Stimulated activated CD4-positive, alpha-beta T cell treated with anti-CD3 and anti-CD28 coated beads, Interleukin-1b, Interleukin-23, amount 100 ng/mL, for 48 hours (primary cell): ENCODE measurements at places on chromosomes 2 and 18.
A peak's percentile ranks its signal among the peaks of the same experiment; 100 is the strongest.

DNA sequence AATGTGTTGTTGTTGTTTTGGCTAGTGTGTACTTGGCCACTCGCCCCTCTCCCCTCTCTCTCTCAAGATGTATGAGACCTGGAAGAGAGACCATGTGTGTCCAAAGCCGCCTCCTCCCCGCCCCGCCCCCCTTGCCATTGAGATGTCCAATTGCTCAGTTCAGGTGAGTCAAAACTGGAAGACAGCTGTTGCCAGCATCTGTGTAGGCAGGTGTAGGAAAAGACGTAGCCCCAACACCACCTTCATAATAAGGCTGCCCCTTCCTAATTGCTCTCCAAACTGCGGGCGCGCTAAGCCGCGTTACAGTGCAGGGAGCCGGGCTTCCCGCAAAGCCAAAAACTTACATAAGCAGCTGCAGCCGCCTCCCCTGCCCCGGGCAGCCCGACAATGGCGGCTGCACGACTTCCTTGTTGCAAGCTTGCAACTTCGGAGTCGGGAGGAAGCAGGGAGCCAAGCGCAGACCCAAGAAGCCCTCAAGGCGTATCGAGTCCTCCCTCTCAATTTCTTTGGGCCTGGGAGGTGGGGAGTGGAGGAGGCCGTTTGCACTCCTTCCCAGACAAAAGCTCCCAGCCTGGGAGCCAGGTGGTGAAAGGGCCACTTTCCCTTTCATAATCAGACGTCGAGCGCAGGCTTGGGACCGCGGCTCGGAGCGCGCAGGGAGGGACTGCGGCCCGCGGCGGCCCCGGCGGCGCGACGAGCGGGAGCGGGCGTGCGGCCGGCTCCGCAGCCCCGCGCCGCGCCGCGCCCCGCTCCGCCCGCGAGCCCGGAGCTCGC is 882 bp downstream of the ZBTB14 start:
- DNase-seq = peak; percentile 67

- no peak for DNase-seq
Observed at GRCh38 chr2:25606892-25607291, 66.5 kb downstream of the DTNB start.

- DNase-seq = no peak
Observed at GRCh38 chr2:205198140-205198525, 484.2 kb upstream of the NRP2 start.

GRCh38 chr18:34795070-34795732 is 85.1 kb downstream of the DTNA start:
- DNase-seq = no peak

DNA sequence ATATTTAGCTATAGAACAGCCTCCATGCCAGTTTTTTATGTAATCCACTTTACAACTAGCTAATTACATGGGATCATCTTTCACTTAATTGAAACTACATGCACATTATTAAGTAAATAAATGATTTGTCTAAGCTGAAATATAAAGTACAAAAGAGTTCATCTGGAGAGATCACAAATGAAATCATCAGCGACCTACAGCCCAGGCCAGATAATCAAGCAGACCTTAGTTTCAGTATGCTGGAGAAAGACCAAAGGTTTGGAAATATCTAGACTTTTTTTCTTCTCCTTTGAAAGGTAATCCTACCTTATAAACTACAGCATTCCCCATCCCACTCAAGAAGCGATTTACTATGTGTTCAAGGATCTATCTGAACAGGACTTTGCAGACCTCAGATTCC is 26.5 kb downstream of the FIGN start:
- no peak for DNase-seq

DNA sequence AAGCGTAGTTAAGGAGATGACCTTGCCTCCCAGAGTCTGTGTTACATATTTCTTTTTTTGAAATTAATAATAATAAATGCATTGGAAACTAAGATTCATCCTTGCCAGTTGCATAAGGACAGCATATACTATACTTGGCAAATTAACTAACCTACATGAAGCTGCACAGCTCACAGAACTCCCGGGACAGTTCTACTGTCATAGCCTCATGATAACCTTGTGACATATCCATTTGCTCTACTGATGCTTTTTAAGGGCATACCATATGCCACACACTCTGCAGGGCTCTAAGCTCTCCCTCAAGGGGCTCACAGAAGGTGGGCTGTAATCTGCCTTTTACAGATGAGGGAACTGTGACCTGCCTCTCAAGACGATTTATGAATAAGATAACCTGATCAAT is 3.8 kb downstream of the ITGB1BP1 start:
- DNase-seq = no peak

DNA sequence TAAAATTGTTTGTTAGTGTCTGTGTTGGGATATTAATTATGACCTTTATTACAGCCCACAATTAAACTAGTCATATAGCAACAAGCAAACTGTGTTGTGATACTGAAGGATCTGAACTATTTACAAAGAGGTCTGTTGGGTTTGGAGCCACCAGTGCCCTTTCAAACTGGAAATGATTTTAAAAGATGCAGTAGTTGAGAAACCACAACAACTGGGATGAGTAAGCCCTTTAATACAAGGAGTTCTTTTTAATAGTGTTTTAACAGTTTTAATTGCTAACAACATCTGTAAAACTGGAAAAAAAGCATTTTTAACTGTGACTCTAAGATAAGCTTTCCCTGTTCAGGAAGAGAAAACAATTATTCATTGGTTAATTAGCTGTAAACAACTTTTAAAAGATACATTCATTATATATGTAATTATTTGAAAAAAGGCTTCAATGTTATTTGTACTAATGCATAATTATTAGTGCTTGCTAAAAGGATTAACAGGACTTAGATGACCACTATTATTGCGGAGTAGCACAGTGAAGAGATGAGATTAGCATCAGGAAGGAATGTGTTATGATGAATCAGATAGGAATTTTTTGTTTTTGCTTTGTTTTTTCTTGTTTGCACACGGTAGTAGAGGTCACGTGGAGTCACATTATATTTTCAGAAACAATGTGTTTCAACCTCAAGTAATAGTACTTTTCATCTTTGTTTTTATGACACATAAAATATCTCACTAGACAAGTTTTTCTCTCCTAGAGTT is 392.7 kb upstream of the FANCL start:
- no peak for DNase-seq

- DNase-seq = no peak
Observed at GRCh38 chr18:78292618-78293380, 686.8 kb upstream of the SALL3 start.

DNA sequence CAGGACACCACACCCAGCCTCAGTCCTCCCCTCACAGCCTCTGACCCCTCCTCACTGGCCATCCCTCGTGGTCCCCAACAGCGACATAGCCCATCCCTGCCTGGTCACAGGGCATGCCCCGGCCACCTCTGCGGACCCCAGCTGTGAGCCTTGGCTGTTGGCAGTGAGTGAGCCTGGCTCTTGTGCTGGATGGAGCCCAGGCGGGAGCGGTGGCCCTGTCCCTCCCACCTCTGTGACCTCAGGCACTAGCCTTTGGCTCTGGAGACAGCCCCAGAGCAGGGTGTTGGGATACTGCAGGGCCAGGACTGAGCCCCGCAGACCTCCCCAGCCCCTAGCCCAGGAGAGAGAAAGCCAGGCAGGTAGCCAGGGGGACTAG is 7.9 kb downstream of the DES start:
- DNase-seq = no peak
